ENCODE measurements at places on chromosomes 11 and 22.

- H3K4me1 ChIP-seq = peaks cover 12% of the 10 kb centered on the region
- no peak for DNase-seq
- H3K4me3 ChIP-seq = no peak overlapping the region
- peaks cover 31% of the 10 kb centered on the region for H3K36me3 ChIP-seq
- H3K27me3 ChIP-seq = no peaks in the 10 kb centered on the region
- H3K27ac ChIP-seq = no peak overlapping the region
Observed at GRCh38 chr11:10779086-10779485, 28.0 kb downstream of the CTR9 start.

GRCh38 chr11:109958821-109959166 lies 134.4 kb upstream of the ZC3H12C start:
- no peak overlapping the region for H3K27ac ChIP-seq
- H3K4me3 ChIP-seq = no peak overlapping the region
- no peaks in the 10 kb centered on the region for H3K36me3 ChIP-seq
- no peaks in the 10 kb centered on the region for H3K4me1 ChIP-seq
- H3K27me3 ChIP-seq = no peaks in the 10 kb centered on the region
- DNase-seq = no peak

DNA sequence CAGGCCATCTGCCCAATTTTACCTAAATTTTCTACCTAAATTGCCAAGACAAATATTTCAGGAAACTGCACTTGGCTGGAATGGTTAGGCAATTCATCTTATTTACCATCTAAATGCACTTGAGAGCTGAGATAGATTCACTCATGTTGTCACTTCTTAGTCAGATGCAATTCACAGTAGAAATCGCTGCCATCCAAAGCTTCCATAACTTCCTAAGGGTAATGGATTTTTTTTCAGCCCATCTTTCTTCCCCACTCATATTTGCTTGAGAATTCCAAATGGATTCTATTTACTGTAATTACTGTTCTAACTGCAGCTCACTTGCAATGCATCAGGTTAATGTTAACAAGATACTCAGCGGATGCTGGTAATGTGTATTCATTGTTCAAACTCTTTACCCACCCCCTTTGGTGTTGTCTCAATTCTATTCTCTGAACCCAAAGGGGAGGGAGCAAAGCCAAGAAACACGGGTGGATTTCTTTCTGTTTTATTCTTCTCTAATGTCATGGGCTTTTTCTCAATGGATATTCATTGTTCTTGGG lies 96.0 kb downstream of the TENM4 start:
- no peak overlapping the region for H3K4me3 ChIP-seq
- H3K27me3 ChIP-seq = peaks cover 2% of the 10 kb centered on the region
- no peaks in the 10 kb centered on the region for H3K4me1 ChIP-seq
- no peaks in the 10 kb centered on the region for H3K36me3 ChIP-seq

- peaks cover 4% of the 10 kb centered on the region for H3K27me3 ChIP-seq
- H3K4me3 ChIP-seq = no peak overlapping the region
- H3K27ac ChIP-seq = no peak overlapping the region
- DNase-seq = no peak
- no peaks in the 10 kb centered on the region for H3K36me3 ChIP-seq
- H3K4me1 ChIP-seq = no peaks in the 10 kb centered on the region
Observed at GRCh38 chr22:42704896-42705295, 15.8 kb downstream of the A4GALT start.

- H3K27ac ChIP-seq = no peak overlapping the region
- H3K4me1 ChIP-seq = no peaks in the 10 kb centered on the region
- no peak for DNase-seq
- no peaks in the 10 kb centered on the region for H3K27me3 ChIP-seq
Observed at GRCh38 chr22:43239193-43239780, 52.4 kb upstream of the TTLL12 start.

GRCh38 chr11:87456499-87456898 lies 418.8 kb downstream of the TMEM135 start:
- DNase-seq = no peak
- no peaks in the 10 kb centered on the region for H3K4me1 ChIP-seq
- no peaks in the 10 kb centered on the region for H3K27me3 ChIP-seq
- no peaks in the 10 kb centered on the region for H3K36me3 ChIP-seq
- no peak overlapping the region for H3K27ac ChIP-seq

Measured in activated CD4-positive, alpha-beta memory T cell treated with anti-CD3 and anti-CD28 coated beads for 36 hours (primary cell).